ENCODE measurements at places on chromosomes 7 and 10. TPM values are rescaled to one million over a fixed set of nuclear protein-coding genes. Genes with fewer than 3 reads are reported as not detected.
A peak's percentile ranks its signal among the peaks of the same experiment; 100 is the strongest.

GRCh38 chr10:10772411-10772810 lies 245.3 kb upstream of the CELF2 start:
- no peaks in the 10 kb centered on the region for H3K36me3 ChIP-seq
- DNase-seq, result no peak
- no peak overlapping the region for H3K4me3 ChIP-seq
- no peaks in the 10 kb centered on the region for H3K27me3 ChIP-seq
- H3K27ac ChIP-seq, result no peak overlapping the region
- H3K4me1 ChIP-seq, result no peaks in the 10 kb centered on the region

DNA sequence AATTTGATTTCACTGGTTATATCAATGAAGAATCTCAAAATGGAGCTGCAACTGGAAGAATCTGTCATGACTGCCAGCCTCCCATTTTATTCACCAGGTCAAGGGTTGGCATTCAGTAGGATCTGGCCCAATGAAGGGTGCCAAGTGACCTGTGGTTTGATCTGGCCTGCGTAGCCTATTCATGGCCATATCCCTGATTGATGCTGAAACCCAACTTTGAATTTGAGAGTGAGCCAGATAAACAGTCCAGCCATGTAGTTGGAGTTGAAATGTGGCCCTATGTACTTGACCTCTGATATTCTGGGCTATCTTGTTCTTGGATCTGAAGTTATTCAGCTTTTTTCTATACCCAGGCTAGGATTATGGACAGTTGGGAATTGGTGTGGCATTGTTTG lies 1.5 kb downstream of the MKLN1 start:
- H3K27ac ChIP-seq, result peak overlapping the region; percentile 82
- peaks cover 36% of the 10 kb centered on the region for H3K4me1 ChIP-seq
- H3K27me3 ChIP-seq, result no peaks in the 10 kb centered on the region
- no peak overlapping the region for H3K4me3 ChIP-seq
- no peaks in the 10 kb centered on the region for H3K36me3 ChIP-seq

The CTAGE8 gene
- total RNA-seq, result 1.3 TPM

- no peaks in the 10 kb centered on the region for H3K36me3 ChIP-seq
- DNase-seq, result no peak
- H3K27ac ChIP-seq, result no peak overlapping the region
- H3K4me3 ChIP-seq, result no peak overlapping the region
These were observed 25.3 kb downstream of the VWDE start for GRCh38 chr7:12378389-12378788.

- H3K4me1 ChIP-seq, result no peaks in the 10 kb centered on the region
- no peak overlapping the region for H3K4me3 ChIP-seq
- DNase-seq, result no peak
- H3K27ac ChIP-seq, result no peak overlapping the region
- no peaks in the 10 kb centered on the region for H3K27me3 ChIP-seq
- H3K36me3 ChIP-seq, result no peaks in the 10 kb centered on the region
These were observed 1235.3 kb downstream of the GATA3 start for GRCh38 chr10:9289811-9290210.
